ENCODE measurements at places on chromosomes 1 and 21. TPM values are rescaled to one million over a fixed set of nuclear protein-coding genes. Genes with fewer than 3 reads are reported as not detected.
A peak's percentile ranks its signal among the peaks of the same experiment; 100 is the strongest.

GRCh38 chr1:223712850-223713474 is 623 bp downstream of the CAPN2 start:
- peak overlapping the region; percentile 87 for H3K27ac ChIP-seq
- peaks cover 6% of the 10 kb centered on the region for H3K27me3 ChIP-seq
- H3K36me3 ChIP-seq = peaks cover 13% of the 10 kb centered on the region
- peaks cover 65% of the 10 kb centered on the region for H3K4me1 ChIP-seq
- peak; percentile 83 for DNase-seq

The SMPDL3B gene
- total RNA-seq = 0.30 TPM

DNA sequence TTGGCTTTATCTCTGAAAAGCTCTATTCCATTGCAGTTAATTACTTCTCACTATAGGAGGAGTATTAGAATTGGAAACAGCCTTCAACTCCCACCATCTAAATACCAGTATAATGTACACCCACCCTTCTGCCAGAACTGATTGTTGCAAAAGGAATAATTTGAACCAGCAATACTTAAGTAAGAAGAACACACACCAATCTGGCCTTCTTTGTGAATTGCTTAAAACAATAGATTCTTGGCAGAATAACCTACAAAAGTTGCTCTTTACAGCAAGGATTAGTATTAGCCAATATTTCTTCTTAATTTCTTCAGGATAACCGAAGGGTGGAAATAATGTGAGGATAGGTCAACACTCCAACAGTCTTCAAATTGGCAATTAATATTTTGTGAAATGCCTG is 54.9 kb upstream of the ADAMTS5 start:
- H3K27ac ChIP-seq = no peak overlapping the region
- DNase-seq = no peak
- no peaks in the 10 kb centered on the region for H3K27me3 ChIP-seq

- H3K27me3 ChIP-seq = no peaks in the 10 kb centered on the region
- H3K27ac ChIP-seq = no peak overlapping the region
- no peaks in the 10 kb centered on the region for H3K4me1 ChIP-seq
- no peaks in the 10 kb centered on the region for H3K36me3 ChIP-seq
- DNase-seq = no peak
- H3K4me3 ChIP-seq = no peak overlapping the region
Measured at GRCh38 chr1:99252630-99253029, 11.7 kb upstream of the PLPPR4 start.

DNA sequence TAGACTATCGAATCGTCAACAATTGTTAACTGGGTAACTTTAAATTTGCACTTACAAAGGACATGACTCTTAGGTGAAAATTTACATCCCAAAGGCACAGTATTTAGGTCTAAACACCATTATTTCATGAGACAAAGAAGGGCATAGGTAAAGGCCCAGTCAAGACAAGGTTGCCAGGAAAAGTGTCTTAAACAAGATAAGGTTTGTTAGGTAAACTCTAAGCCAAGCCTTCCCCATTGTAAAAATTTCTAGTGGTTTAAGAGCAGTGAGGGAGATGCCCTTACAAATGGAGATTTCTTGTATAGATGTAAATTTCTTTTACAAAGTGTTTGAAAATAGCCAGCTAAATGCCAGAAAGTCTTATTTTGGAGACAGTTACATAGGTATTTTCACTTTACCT is 36.9 kb upstream of the FNBP1L start:
- H3K4me1 ChIP-seq = no peaks in the 10 kb centered on the region
- no peak overlapping the region for H3K27ac ChIP-seq
- H3K4me3 ChIP-seq = no peak overlapping the region
- H3K36me3 ChIP-seq = no peaks in the 10 kb centered on the region
- DNase-seq = no peak

The FCGR3B gene
- not detected for total RNA-seq

The VHLL gene
- total RNA-seq = 0.54 TPM

The LCE3C gene
- not detected for total RNA-seq

- H3K27ac ChIP-seq = no peak overlapping the region
- DNase-seq = no peak
- no peak overlapping the region for H3K4me3 ChIP-seq
- peaks cover 5% of the 10 kb centered on the region for H3K4me1 ChIP-seq
- H3K27me3 ChIP-seq = no peaks in the 10 kb centered on the region
- H3K36me3 ChIP-seq = peaks cover 32% of the 10 kb centered on the region
Measured at GRCh38 chr1:28213315-28213714, 19.5 kb downstream of the DNAJC8 start.

The HMGB4 gene
- total RNA-seq = not detected

The TNFAIP8L2 gene
- 29.4 TPM for total RNA-seq

DNA sequence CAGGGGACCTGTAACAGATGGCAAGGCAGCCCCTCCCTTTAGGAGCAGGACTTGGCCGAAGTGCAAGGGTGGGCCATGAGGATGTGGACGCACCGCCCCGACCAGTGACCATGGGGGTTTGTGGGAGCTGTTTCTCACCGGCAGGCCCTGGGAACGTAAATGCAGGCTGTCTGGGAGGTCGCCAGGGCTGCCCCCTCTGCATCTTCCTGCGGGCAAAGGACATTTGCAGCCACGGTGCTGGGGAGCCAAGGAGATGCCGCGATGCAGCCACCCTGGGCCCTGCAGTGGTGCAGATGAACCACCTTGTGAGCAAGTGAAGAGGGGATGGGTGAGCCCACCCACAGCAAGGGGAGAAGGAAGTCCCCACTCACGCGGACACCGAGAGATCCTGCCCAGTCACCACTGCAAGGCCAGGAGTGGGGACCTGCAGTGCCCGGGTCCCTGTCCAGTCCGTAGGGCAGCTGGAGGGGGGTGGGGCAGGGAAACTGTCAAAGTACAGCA is 121.1 kb downstream of the SIK1 start:
- peaks cover 5% of the 10 kb centered on the region for H3K4me1 ChIP-seq
- DNase-seq = no peak
- no peak overlapping the region for H3K4me3 ChIP-seq
- no peaks in the 10 kb centered on the region for H3K27me3 ChIP-seq
- no peak overlapping the region for H3K27ac ChIP-seq

Measured in activated CD4-positive, alpha-beta T cell treated with anti-CD3 and anti-CD28 coated beads, Interleukin-2, amount 10 ng/mL, durations not matched to agents 24 days and 14 days (primary cell).